Small intestine (tissue), 16 donors: ENCODE measurements at places on chromosomes 1 and 21. TPM values are rescaled to one million over a fixed set of nuclear protein-coding genes. Genes with fewer than 3 reads are reported as not detected.

DNA sequence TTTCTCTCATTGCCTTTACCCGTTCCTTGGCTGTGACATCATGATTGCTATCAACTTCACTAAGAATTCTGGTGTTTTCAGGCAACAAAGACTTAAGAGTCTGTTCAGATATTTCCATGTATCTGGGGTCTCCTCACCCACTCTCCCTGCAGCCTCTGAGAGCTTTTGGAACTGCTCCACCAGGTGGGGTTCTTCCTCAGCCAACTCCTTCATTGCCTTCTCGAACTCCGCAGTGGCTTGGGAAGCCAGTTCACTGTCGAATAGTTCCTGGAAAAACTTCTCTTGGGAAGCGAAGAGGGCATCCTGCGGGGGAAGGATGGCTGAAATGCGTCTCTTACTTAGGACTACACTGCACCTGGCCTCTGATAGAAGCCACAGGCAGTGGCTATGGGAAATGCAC is 2.1 kb downstream of the PEX19 start:
- DNase-seq = no peak

GRCh38 chr1:200670242-200671118 is 773 bp upstream of the DDX59 start:
- DNase-seq = no peak

GRCh38 chr1:111582644-111583618 is 36.7 kb upstream of the RAP1A start:
- no peak for DNase-seq

DNA sequence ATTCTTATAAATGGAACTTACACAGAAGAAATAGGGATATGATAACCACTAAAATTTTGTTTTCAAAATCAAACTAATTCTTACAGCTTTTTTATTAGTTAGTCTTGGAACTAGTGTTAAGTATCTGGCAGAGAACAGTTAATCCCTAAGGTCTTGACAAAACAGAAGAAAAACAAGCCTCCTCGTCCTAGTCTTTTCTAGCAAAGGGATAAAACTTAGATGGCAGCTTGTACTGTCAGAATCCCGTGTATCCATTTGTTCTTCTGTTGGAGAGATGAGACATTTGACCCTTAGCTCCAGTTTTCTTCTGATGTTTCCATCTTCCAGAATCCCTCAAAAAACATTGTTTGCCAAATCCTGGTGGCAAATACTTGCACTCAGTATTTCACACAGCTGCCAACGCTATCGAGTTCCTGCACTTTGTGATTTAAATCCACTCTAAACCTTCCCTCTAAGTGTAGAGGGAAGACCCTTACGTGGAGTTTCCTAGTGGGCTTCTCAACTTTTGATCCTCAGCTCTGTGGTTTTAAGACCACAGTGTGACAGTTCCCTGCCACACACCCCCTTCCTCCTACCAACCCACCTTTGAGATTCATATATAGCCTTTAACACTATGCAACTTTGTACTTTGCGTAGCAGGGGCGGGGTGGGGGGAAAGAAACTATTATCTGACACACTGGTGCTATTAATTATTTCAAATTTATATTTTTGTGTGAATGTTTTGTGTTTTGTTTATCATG is 42.3 kb upstream of the LAMC2 start:
- DNase-seq = no peak

DNA sequence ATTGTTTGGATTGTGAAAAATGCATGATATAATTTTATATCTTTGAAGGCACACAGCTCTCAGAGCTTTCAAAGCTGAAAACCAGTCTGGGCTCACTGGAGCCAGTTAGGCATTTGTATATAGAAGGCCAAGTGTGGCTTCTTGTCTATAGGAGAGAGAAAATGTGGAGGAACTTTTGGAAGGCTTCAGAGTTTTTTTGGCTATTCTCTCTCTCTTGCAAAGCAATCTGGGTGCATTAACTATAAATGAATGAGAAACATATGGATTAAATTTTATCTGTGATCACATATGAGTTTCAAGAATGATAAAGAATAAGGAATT is 216.7 kb upstream of the HOOK1 start:
- no peak for DNase-seq

DNA sequence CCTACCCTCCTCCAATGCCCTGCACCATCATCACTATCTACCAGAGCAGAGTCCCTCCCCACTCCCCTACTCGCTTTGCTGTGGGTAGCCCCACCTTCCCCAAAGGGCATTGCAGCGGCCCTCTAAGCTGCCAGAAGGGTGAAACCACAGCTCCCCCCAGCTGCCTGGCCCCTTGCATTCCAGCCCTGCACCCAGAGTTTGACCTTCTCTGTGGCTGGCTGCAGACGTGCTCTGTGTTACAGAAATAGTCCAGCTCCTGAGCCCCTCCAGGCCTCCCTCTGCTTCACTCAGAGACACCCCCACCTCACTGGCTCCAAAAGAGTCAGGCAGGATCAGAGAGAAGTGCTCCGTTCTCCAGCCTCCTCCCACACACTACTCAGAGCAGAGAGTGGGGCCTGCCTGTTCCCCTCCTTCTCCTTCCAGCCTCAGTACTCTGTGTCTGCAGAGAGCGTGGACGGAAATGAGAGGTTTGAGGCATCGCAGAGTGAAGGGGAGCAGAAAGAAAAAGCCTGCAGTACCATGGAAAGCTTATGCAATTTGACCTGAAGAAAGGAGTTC is 63.2 kb downstream of the PLEKHA6 start:
- DNase-seq = no peak

DNA sequence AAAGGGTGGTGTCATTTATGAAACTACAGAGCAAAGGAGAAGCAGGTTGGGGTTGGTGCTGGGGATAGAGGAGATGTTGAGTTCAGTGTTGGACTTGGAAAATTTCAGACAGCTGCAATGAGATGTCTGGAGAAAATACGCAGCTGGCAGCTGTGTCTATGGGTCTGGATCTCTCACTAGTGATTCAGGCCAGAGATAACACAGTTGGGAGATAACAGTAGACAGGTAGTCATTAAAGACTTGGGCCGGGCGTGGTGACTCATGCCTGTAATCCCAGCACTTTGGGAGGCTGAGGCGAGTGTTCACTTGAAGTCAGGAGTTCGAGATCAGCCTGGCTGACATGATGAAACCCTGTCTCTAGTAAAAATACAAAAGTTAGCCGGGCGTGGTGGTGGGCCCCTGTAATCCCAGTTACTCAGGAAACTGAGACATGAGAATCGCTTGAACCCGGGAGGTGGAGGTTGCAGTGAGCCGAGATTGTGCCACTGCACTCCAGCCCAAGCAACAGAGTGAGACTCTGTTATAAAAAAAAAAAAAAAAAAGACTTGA is 2.5 kb upstream of the TFAP2E start:
- DNase-seq = no peak

- DNase-seq = no peak
Observed at GRCh38 chr1:230308821-230309220, 117.3 kb downstream of the PGBD5 start.

GRCh38 chr21:39181205-39181818 is 1.9 kb downstream of the PSMG1 start:
- DNase-seq = no peak

GRCh38 chr21:45886610-45887026 is 95.0 kb upstream of the COL6A1 start:
- DNase-seq = no peak

GRCh38 chr1:205236951-205237475 is 9.3 kb downstream of the TMCC2 start:
- DNase-seq = no peak

GRCh38 chr1:17674726-17675500 is 80.2 kb upstream of the ACTL8 start:
- DNase-seq = peak; percentile 63

- no peak for DNase-seq
Observed at GRCh38 chr1:244209955-244210354, 158.9 kb downstream of the ZBTB18 start.

DNA sequence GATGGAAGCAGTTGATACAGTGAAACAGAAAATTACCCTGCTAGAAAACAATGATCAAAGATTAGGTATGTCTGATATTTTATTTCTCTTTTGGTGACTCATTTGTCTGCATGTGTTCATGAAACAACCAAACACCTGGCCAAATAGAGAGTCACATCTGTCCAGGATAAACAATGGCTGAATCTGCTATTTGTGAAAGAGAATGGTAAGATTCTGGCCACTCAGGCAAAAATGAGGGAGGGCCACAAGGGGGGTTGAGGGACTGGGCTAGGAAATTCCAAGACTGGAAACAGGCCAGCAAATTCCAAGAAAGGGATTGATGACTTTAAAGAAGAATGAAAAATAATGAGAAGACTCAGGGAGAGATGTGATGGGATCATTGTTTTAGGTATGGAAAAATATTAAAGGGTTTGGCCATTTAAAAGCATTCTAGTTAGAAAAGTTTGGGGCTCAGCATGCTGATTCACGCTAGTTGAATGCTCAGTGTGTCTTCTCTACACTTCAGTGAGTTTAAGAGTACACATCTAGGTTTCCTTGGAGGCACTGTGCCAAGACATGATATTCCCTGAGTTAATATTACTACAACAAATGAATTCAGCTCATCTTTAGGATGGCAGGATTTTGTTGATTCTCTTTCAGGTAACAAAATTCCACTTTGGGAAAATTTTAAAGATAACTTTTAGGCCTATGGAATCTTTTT is 44.9 kb downstream of the TRAF5 start:
- no peak for DNase-seq

Gene SELE
- 3.1 TPM for polyA plus RNA-seq
